Panc1 (cell line): ENCODE measurements at places on chromosomes 1 and 21. TPM values are rescaled to one million over a fixed set of nuclear protein-coding genes. Genes with fewer than 3 reads are reported as not detected.
A peak's percentile ranks its signal among the peaks of the same experiment; 100 is the strongest.

DNA sequence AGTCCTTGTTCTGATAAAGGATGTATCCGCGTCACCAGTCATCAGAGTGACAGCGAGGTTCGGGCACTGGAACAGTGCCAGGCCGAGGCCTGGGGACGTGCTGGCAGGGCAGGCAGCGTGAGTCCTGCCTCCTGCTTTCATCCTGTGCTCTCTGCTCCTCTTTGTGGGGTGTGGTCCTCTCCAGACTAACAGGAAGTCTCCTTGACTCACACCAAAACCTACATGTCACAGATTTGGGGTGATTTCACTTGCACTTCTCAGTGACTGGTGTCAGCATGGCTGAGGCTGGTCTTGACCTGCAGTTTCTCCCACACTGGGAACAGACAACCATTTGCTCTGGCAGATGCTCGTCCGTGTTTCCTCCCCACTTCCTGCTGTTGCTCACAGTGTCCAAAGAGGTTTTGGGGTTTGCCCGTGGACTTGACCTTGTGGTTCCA is 8.8 kb upstream of the NLRP3 start:
- H3K4me1 ChIP-seq = no peaks in the 10 kb centered on the region
- no peaks in the 10 kb centered on the region for H3K27me3 ChIP-seq
- no peak overlapping the region for H3K4me3 ChIP-seq
- H3K36me3 ChIP-seq = no peaks in the 10 kb centered on the region

Gene DDAH1
- total RNA-seq = 85.4 TPM

Gene ACTA1
- total RNA-seq = not detected

DNA sequence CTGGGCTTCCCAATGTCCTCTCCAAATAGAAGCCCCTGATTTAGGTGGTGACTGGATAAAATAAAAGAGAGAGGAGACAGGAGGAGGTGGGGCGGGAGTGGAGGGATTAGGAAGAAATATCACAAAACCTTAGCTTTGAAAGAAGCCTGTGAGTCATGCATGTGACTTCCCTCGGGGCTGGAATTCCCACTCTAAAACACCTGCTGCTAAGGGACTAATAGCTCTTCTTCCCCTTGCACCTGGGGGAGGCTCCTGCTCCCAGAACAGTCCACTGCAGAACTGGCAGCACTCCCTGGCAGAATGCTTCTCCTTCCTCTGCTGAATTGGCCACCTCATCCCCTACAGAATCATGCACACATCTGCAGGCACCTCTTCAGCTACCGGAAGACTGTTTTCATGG is 207.2 kb downstream of the ATG4C start:
- DNase-seq = no peak
- H3K27ac ChIP-seq = no peak overlapping the region
- H3K27me3 ChIP-seq = peaks cover 9% of the 10 kb centered on the region
- no peaks in the 10 kb centered on the region for H3K4me1 ChIP-seq

- H3K4me1 ChIP-seq = no peaks in the 10 kb centered on the region
- H3K27me3 ChIP-seq = no peaks in the 10 kb centered on the region
Observed at GRCh38 chr1:58670181-58670580, 29.7 kb downstream of the MYSM1 start.

DNA sequence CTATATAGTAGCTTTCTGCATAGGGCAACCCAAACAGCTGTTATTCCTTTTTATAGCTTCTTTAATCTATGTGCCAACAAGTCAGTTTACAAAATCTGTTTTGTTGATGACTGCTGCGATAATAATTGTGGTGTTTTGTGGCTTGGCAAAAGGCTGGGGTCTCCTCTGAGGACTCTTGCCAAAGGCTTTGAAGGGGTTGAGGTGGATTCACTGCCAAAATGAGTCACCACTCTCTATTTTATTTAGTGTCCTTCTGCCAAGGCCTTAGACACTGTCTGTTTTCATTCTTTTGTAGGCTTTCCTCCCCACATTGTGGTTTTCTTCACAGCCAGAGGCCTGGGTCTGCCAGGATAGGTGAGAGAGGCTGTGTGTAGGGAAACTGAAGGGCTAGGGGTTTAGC is 161.8 kb downstream of the NFIA start:
- peaks cover 20% of the 10 kb centered on the region for H3K4me1 ChIP-seq
- no peak overlapping the region for H3K4me3 ChIP-seq
- H3K27me3 ChIP-seq = no peaks in the 10 kb centered on the region
- DNase-seq = no peak
- H3K27ac ChIP-seq = peak overlapping the region; percentile 34; the same call in 1 of the 2 replicates

DNA sequence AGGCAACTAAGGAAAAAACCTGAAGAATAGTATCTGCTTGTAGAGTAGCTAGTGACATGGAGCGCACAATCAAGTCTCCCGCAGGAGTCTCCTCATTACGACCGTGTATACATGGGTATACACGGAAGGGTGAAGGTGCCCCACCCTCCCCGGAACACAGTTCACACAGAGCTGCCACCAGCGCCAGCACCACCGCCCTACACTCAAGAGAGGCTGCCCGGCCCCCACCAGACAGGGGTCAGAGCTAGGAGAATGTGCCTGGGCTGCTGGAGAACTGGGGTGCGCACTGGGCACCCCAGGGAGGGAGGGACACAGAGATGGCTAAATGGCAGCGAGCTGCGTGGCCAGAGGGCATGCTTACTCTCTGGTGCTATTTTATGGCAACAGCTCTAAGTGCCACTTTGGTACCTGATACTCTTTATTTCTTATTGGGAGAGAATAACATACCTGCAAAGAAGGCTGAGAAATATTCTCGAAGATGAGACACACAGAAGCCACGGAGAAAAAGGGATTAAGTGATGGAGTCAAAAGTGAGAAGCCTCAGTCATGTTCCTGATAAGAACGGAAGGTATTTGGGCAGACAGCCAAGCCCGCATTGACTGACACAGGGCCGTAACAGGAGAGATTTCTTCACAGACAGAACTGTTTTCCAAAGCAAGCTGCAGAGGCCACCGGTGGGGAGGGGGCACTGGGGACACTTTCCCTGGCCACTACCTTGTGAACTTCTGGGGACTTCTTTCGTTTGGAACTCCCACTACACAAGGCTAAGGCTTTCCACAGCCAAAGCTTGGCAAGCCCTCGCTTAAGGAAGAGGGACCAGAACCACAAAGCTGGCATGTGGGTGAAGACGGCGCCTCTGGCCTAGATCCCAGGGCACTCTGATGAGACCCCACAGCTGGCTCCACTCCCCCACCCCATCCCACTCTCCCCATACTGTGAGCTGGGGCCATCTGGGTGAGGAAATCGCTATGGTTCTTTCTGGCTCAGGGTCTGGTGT is 108.0 kb downstream of the PGBD5 start:
- H3K4me1 ChIP-seq = no peaks in the 10 kb centered on the region
- no peak overlapping the region for H3K4me3 ChIP-seq
- DNase-seq = no peak
- no peak overlapping the region for H3K27ac ChIP-seq

Gene AZIN2
- 2.4 TPM for total RNA-seq

- H3K4me3 ChIP-seq = no peak overlapping the region
- DNase-seq = no peak
- no peaks in the 10 kb centered on the region for H3K4me1 ChIP-seq
- no peaks in the 10 kb centered on the region for H3K36me3 ChIP-seq
- no peak overlapping the region for H3K27ac ChIP-seq
Observed at GRCh38 chr1:94619731-94620130, 78.2 kb upstream of the F3 start.

DNA sequence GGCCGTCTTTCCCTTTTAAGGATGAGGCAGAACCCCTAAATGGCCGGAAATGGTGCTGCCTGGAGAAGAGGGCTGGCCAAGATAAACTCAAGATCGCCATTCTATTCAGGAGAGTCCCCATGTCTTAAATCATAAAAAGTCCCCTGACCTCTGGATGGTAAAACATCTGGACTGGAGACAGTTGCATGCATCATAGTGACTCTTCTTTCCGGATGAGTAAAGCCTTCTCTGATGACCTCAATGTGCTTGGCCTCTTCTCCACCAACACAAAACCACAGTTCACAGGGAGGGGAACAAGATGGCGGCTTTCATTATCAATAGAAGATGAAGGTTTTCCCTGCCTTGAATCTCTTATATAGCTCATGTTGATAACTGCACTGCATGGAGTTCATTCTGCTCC is 27.5 kb upstream of the H6PD start:
- H3K27me3 ChIP-seq = 0 out of 2 replicates have a peak, but pooled peaks cover 4% of the 10 kb centered on the region
- DNase-seq = no peak
- H3K4me1 ChIP-seq = peaks cover 7% of the 10 kb centered on the region
- no peak overlapping the region for H3K27ac ChIP-seq
- no peak overlapping the region for H3K4me3 ChIP-seq
- no peaks in the 10 kb centered on the region for H3K36me3 ChIP-seq

- H3K27ac ChIP-seq = no peak overlapping the region
- H3K4me1 ChIP-seq = no peaks in the 10 kb centered on the region
- no peaks in the 10 kb centered on the region for H3K36me3 ChIP-seq
- H3K27me3 ChIP-seq = no peaks in the 10 kb centered on the region
- DNase-seq = no peak
Observed at GRCh38 chr21:46111193-46111571, 13.3 kb downstream of the COL6A2 start.

Gene PTCH2
- 0.74 TPM for total RNA-seq
